ENCODE measurements at places on chromosomes 4 and X.

DNA sequence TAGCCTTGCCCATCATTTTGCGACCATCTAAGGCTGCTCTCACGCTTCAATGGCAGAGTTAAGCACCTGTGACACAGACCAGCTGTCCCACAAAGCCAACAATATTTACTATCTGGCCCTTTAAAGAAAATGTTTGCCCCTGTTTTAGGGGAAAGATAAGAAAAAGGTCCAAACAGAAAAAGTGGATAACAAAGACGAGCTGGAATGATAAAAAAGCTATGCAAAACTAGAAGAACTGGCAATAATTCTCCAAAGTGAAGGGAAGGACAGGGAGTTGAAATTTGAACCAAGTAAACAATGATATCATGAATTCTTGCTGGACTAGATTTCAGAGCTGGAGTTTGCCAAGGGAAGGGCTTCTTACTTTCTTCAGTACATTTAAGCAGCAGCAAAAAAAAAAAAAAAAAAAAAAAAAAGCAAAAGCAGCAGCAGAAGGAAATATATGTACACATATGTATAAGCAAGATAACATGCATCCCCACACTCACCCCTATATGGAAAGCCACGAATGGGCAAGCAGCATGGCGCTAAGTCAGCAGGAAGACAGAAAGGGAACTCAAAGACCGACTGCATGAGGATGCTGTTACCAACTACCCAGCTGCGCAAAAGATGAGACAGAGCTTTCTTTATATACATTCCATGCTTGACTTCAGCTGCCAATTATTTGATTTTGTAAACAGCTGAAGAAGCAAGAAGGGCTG lies 12.5 kb downstream of the TRAPPC2 start:
- DNase-seq: no peak

DNA sequence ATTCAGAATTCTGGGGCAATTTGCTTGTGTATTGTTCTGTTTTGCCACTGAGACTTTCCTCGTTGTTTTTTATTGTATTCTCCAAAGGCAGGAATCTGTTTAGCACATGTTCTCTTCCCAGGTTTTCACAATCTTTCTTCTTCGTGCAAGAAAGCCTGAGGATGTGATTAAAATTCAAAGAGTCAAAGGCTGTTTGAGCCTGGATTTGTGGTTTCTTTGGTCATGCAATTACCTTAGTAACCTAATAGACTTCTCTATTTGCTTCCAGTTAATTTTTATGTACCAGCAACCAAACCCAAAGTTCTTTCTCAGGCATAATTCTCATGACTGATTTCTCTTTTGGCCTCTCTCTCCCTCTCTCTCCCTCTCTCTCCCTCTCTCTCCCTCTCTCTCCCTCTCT lies 1420.1 kb upstream of the TENM3 start:
- no peak for DNase-seq

DNA sequence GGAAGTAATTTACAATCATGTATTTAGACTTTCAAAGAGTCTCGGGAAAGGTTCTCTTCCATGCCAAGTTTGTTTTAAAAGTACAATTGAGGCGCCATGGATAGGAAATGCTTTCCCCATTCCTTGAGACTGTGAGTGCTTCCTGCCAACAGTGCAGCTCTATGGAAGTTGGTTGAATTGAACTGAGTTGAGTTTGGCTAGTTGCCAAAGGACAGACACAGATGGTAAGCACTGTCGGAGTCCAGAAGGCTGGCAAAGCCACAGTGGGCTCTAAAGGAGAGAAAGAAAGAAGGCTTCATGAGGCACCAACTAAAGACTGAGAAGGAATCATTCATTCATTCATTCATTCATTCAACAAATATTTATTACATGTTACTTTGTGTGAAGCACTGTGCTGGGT lies 4.3 kb upstream of the KCNE5 start:
- DNase-seq: no peak

DNA sequence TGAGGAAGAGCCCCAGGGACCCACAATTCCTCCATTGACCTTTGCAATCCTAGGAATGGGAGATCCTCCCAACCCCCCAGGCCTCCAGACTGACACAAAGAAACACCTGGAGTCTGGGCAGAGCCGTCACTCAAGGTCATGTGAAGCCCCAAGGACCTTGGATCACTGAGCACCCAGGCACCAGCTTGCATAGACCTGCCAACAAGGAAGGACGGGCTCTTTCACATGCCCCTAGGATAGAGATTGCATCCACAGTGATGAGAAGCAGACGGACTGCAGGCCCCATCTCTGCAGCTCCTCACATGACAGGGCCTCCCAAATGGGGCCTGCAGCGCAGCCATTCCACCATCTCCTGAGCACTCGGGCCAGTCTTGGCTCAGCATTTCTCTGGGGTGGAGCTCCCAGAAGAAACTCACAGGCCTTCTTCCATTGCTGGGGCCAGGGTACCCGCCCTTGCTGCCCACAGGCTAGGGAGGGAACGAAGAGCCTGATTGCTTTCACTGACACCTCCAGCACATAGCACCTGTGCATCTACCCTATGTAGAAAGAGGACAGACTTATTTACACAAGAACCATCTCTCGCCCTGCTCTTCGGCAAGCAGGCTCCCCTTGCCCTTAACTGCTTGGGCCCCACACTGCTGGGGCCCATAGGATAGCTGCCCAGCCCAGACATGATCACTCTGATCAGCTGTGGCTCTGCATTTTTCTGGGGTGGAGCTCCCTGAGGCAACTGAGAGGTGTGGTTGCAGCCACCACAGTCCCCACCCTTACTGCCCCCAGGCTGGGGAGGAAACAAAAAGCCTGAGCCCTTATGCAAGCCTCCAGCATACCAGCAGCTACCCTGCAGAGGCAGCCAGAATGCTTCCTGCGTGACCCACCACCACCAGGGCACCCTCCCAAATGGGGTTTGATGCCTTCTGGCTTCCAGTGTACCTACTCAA lies 185.7 kb upstream of the ZCCHC13 start:
- no peak for DNase-seq

DNA sequence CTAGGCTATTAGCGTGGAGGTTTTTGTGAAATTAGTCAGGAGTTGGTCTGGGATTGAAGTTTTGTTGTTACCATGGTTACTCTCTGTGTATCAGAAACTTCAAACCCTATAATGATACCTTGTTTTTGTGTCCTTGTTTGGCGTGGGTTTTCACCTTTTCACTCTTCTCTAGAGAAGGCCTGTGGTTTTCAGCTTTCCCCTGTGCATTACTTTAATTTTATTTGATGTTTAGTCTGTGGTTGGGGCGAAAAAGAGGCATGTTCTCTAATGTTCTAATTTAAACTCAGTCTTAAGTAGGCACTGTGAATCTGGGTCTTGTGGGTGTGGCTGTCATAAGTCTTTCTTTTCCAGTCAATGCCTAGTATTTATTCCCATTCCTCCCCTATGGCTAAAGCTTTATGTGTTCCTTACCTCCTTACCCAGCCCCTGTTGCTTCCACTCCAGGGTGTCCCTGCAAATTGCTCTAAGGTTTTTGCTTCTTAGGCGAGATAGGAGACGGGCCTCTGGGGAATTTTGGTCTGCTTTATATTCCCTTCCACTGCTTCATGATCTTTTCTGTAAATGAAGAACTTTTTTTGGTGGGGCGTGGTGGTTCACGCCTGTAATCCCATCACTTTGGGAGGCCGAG lies 326.3 kb upstream of the ZCCHC13 start:
- no peak for DNase-seq

All from stimulated activated CD8-positive, alpha-beta memory T cell treated with anti-CD3 and anti-CD28 coated beads, Interleukin-4, amount 100 ng/mL, for 1 hour (primary cell).